ENCODE measurements at places on chromosomes 5 and 9.

GRCh38 chr5:63957617-63958016 lies 4.6 kb downstream of the HTR1A start:
- DNase-seq, result no peak

DNA sequence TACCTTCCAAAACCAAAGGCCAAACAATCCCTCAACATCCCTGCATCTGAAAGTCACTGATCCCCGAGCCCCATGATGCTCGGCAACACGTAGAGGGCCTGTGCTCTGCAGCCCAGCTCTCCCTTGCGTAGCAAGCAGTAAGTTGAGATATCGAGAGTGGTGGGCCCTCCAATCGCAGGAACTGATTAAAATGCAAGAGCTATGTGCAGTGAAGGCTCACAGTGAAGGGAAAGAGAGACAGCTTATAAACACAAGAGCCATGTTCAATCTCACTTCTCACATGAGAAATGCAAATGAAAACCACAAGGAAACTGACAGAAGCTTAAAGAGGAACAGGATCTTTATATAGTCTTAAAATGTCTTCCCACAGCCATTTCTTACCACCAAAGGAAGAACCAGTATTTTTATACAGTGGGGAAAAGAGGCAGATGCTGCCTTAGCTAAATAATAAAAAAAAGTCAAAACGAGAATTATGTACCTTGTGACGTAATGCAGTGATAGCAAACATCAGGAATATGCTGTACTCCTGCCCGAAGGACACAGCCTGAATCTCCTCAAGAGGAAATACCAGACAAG lies 24.6 kb downstream of the TTF1 start:
- no peak for DNase-seq

- peak; percentile 26 for DNase-seq
Measured at GRCh38 chr9:38008168-38009034, 60.6 kb downstream of the SHB start.

DNA sequence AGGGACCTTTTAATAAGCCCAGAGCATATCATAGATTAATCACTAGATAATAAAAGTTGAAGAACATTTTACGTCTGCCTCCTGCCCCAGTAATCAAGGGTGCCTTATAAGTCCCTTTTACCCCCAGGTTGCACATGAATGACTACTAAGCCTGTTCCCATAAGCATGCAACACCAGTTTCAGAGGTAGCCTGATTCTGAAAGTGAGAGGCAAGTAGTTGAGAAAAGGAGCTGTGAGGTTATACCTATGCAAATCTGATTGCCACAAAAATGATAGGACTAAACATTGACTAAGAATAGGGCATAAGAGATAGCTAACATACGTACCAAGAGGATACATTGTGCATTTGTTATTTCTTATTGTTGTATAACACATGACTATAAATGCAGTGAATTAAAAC lies 681.9 kb downstream of the ISL1 start:
- no peak for DNase-seq

DNA sequence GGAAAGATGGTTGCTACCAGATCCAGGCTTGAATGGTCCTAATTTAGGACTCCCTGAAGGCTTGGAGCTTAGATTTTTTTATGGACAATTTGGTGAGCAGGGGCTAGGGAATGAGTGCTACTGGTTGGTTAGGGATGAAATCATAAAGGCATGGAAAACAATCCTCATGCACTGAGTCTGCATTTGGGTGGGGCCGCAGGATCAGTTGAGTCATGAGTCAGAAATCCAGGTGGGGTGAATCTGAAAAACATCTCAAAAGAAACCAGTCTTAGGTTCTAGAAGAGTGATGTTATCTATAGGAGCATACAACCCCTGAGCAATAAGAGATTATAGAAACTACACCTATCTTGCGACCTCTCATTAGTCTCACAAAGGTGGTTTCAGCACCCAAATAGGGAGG lies 300.0 kb downstream of the KIF4B start:
- no peak for DNase-seq

DNA sequence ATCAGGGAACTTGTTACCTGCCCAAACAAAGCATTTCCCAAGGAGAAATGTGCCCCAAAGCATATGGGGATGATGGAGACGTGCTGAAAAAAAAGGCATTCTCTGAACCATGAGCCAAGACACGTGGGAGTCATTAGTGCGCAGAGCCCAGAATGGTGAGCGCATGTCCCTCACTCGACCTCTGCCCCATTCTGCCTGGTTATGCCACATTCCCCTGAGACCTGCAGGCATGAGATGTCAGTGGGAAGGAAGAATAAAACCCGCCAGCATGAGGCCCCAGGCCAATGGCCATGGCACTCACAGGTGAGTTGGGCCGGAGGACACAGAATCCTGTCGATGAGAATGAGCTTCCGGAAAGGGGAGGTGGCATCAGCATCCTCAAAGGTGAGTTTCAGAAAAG lies 228.9 kb downstream of the CDK5RAP2 start:
- no peak for DNase-seq

DNA sequence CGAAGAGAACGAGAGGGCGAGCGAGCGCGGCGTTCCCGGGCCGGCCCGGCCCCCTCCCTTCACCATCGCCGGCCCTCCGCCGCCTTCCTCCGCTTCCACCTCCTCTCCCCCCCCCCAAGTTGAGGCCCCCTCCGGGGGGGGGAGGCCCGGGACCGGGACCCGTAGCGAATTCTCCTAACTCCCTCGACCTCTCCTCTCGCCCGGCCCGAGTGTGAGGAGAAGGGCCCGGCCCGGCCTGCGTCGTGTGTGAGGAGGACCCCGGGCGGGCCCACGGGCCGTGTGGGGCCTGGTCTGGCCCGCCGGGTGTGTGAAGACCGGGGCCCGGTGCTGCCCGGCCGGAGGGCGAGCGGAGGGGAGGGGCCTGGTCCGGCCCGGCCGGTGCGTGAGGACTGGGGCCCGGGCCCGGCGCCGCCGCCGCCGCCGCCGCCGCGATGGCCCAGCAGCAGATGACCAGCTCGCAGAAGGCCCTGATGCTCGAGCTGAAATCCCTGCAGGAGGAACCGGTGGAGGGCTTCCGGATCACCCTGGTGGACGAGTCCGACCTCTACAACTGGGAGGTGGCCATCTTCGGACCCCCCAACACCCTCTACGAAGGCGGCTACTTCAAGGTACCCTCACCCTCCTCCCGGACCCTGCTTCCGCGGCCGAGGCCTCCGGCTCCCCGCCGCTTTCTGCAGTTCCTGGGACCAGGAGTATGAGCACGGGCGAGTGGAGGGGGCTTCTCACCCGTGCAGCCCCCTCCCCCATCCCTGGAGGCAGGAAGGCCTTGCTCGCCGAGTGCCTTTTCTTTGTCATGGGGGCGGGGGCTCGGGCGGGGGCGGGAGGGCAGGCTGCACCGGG lies 587 bp downstream of the UBE2R2 start:
- peak; percentile 42 for DNase-seq

- DNase-seq, result no peak
Measured at GRCh38 chr9:75878488-75878860, 12.0 kb upstream of the PCSK5 start.

- no peak for DNase-seq
Measured at GRCh38 chr9:69620731-69621130, 51.4 kb downstream of the APBA1 start.

GRCh38 chr5:59874675-59875074 lies 18.9 kb downstream of the PDE4D start:
- DNase-seq, result no peak

DNA sequence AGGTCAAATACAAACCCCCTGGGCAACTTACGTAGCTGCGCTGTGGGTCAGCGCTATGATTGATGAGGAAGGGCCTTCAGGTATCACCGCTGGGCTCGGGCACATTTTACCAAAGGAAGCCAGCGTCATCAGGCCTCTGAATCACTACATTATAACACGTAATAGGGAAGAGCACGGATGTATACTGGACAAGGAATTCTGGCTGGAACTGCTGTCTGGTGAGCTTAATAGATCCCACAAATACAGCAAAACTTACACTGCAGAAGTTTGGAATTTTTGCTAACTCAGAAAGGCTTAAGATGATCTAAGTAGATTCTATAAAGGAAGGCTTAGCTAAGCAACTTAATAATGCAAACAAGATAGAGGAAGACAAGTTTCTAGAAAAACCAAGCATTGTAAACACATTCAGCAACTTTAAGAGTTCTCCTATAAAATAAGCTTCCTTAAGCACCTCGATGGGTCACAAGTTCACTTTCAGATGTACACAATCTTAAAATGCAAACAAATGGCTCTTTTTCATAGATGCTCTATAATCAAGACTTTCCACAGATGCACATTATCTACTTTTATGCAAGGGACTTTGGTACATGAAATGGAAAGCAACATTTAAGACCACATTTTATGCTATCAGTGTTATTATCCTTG lies 360.1 kb upstream of the PANK3 start:
- DNase-seq, result no peak

GRCh38 chr5:154885439-154885838 lies 27.0 kb downstream of the CNOT8 start:
- DNase-seq, result no peak

DNA sequence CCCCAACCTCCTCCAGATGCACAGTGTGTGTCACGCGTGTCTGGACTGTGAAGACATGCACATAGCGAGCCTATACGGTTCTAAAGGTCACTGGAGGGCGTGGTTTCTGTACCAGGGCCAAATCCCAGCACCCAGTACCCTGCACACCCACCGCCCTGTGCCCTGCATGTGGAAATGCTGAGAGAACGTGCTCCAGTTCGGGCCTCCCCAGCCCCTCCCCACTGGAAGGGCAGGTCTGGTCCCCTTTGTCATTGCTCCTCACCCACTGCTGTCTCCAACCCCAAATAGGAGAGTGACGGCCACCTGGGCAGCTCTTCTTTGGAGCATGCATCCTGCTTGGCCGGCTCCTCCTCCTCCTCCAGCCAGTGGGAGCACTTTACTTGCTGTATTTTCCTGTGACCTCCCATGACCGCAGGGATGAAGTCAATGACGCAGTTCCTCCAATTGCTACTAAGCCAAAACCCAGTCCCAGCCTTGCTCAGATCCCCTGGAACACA lies 116.7 kb downstream of the WNK2 start:
- DNase-seq, result no peak

DNA sequence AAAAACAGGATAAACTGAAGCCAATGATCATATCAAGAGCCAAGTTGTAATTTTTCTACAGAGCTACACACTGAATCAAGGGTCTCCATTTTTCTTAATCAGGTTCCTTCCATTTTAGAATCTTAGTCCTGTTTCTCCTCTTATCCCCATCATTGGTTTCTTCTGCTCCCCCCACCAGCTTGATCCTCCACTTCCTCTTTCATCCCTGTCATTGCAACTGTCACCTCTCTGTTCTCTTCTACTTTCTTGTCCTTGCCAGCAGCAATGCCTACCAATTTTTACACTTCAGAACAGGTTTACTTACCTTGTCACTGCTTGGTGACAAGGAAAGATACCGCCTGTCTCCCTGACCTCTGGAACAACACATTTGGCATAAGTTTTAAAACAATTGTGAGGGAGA lies 97.3 kb downstream of the CFAP90 start:
- no peak for DNase-seq

DNA sequence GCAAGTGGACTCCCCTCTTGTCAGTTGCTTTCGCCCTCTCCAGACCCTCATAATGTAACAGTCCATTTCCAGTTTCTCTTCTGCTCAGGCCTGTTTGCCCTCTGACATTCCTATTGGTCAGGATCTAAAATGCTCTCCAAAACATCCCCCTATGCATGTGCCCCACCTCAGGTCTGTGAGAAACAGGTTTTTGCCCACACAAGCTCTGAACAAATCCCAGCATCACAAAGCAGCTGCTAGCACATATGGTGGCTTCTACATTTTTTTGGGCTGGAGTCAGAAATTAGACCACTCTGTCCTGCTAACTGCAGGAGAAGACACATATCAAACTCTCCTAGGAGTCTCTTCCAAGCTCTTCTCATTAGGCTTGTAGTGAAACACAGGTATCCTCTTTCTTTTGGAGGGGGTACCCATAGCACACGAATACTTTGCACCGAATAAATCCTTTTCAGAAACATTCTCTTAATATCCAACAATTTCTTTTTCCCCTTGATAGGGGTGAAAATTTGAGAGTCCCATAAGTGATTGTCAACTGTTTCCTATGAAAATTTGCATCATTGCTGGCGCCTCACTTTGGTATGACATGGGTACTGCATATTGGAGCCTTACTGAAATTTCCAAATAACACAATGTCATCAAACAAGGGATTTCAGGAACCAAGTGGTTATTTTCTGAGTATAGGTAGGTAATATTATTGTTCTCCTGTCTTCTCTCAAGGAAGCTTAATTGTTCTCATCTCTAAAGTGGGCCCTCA lies 19.3 kb upstream of the HSPA9 start:
- DNase-seq, result no peak

DNA sequence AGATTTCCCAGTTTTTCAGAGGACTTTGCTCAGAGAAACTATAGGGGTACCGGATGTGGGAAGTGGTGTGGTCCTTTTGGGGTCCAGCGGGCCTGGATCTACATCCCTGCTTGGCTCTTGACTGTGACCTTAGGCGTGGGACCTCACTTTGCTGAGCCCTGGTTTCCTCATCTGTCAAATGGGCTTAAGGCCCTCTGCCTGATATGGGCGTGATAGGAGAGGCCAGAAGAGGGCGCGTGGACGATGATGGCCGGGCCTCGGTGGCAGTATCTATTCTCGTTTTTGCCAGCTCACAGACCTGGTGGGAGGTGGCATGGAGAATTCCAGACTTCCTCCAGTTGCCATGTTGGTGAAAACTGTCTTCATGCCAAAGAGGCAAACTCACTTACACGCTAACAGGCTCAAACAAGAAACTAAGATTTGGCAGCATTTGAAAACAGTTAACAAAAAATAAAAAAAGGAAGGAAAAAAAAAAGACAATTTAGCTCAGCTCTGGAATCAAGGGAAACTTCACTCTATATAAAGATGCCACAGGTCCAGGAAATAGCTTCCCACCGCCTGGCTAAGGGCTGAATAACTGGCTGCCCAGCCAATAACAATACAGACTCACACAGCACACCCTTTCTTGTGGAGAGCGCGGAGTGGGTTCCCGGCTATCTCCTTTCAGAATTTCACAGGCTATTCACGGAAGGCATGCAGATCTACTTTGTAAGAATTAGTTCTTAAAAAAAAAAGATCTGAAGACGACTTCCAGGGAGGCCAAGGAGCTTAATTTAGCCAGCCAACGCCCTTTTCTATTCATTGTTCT lies 1.7 kb downstream of the SH3PXD2B start:
- DNase-seq, result no peak

- DNase-seq, result no peak
Measured at GRCh38 chr9:78207319-78207718, 28.6 kb upstream of the CEP78 start.

GRCh38 chr5:83740741-83741140 lies 20.1 kb upstream of the HAPLN1 start:
- DNase-seq, result no peak

- DNase-seq, result no peak
Measured at GRCh38 chr9:84412654-84413053, 72.1 kb upstream of the SLC28A3 start.

GRCh38 chr9:124353811-124354274 lies 61.4 kb downstream of the PSMB7 start:
- no peak for DNase-seq

All from GM19239 (cell line).